ENCODE measurements at places on chromosomes 4 and X.

- no peak for DNase-seq
Measured at GRCh38 chr4:10532155-10532554, 74.9 kb upstream of the ZNF518B start.

GRCh38 chrX:25158635-25159034 lies 142.9 kb upstream of the ARX start:
- no peak for DNase-seq

DNA sequence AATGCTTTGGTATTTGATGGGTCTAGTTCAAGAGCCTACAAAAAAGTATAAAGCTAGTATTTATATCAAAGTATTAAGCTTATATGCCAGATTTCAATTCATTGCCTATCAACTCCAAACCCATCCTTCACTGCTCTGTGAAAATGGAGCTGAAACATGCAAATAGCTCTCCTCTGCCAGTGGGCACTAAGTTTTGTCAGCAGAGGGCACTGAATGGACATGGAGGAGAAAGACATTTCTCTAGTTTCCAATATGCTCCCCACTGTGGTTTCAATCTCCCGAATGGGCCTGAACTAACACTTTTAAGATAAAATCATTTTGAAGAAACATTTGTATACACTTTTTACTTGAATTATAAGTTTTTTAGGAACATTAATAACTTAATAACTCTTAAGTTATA lies 12.4 kb downstream of the PPID start:
- DNase-seq = no peak

- no peak for DNase-seq
Measured at GRCh38 chrX:3142259-3143042, 101.2 kb downstream of the ARSF start.

GRCh38 chr4:71616168-71616811 lies 167.6 kb downstream of the GC start:
- no peak for DNase-seq

DNA sequence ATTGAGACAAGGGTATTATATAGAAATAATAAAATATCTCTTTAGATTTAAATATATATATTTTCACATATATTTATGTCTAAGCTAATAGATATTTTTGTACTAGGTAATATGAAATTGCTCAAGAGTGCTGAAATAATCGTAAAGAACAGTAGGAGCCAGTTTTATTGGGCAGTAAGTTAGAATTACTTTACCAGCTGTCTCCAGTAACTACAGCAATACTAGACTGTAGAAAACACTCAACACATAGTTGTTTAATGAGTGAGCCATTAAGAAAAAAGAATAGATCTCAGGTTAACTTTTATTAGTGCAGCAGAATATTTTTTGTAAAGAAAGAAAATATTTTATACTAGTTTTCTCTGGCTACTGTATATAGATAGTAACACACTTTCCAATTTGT lies 715.2 kb downstream of the TRIML1 start:
- no peak for DNase-seq

- DNase-seq = no peak
Measured at GRCh38 chrX:47184486-47184885, 9.1 kb upstream of the UBA1 start.

DNA sequence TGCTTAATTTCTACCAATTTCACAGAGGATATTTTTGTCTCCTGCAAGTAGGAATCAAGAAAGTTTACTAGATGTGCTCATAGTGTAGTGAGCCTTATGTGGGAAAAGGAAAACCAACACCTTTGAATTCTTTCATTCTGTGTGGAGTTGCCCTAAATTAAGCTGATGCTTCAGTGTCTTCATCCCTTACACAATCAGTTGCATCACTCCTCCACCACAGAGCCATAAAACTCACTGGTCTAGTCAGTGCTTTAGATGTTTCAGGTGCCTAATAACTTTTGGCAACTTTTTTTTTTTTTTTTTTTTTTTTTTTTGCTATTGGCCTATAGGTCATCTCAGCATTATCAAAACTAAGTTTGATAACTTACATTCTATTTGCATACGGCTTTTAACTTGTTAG lies 41.5 kb downstream of the HHIP start:
- no peak for DNase-seq

DNA sequence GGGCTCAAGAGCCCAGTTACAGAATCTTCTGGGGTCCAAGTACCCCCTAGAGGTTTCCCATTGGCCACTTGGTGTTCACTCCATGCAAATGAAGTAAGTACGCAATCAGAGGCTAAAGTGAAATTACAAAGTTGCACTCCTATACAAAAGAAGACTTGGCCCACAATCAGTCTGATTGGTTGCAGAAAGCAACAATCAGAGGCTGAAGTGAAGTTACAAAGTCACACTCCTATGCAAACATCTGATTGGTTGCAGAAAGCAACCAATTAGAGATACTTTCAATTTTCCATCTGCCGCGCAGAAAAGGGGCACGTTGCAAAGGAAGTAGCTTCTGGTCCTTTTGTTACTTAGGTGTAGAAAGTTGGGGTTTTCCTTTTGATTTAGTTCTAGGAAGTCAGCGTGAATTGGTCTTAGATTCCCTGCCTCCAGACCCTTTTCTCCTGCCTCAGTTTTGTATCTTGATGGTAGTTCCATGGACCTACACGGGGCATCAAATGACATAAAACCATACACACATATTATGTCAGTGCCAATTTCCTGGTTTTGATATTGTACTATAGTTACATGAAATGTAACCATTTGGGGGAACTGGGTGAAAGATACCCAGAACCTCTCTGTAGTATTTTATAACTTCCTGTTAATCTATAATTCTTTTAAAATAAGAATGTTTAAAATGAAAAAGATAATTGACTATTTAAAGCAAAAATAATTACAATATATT lies 12.4 kb upstream of the PIN4 start:
- no peak for DNase-seq

DNA sequence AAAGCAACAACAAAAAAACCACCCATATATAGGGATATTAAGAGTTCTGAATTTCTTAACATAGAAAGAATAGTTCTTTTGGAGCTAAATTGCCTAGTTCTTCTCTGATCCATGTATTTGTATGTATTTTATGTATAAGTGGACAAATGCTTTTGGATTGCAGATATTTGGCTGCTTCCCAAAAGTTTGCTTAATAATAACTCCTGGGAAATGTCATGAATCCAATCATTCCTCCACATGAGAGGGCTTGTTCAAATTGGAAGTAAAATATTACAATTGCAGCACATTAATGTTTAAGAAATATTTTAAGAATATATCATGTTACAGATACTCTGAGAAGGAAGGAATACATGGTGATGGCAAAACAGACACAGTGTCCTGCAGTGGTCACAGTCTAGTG lies 71.5 kb upstream of the PAGE3 start:
- no peak for DNase-seq

DNA sequence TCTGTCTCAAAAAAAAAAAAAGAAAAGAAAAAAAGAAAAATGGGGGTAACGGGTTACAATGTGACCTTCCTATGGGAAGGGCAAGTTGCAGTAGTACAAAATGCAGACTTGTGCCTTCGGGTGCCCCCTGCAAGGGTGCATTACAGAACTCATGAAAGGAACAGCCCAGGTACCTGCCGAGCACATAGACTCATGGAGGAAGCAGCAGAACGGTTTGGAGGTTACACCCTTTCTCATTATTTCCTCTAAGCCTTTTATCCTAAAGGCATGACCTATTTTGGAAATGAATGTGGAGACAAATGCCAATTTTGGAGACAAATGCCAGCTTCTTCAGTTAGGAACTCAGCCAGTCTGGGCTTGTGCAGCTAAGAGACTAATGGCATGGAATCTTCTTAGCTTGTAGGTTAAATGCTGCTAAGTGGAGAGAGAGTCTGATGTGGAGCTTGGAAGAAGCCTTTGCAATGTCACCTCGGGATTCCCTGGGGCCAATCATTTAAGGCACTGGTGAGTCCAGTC lies 44.1 kb upstream of the PRKX start:
- no peak for DNase-seq

DNA sequence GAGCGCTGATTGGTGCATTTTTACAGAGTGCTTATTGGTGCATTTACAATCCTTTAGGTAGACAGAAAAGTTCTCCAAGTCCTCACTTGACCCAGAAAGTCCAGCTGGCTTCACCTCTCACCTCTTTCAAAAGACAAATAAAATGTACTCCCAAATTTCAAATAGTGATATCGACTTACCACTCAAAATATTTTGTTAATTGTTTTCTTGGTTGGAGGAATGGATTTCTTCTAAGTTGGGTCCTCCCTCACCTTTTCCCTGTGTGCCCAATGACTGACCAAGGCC lies 338.4 kb upstream of the KLF3 start:
- DNase-seq = no peak

DNA sequence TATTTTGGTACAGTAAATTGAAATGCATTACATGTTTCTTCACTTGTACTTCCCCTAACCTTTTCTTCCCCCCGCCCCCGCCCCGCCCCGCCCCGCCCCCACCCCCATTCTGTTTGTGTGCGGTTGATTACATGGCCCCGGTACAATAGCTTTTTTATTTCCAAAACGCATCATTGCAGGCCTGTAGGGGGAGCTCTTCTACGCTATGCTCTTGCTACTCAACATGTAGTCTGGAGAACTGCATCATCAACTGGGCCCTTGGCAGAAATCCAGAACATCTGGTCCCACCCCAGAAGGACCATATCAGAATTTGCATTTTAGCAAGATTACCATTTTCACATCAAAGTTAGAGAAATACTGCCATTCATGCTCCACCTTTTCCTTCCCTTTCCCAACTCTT lies 333.3 kb upstream of the DDX53 start:
- no peak for DNase-seq

- DNase-seq = no peak
Measured at GRCh38 chr4:151045907-151046306, 30.8 kb upstream of the LRBA start.

GRCh38 chr4:106039796-106040195 lies 144.5 kb downstream of the NPNT start:
- DNase-seq = no peak

GRCh38 chr4:78656968-78657445 lies 105.4 kb downstream of the ANXA3 start:
- no peak for DNase-seq

- DNase-seq = no peak
Measured at GRCh38 chrX:40177942-40178715, 80.4 kb upstream of the BCOR start.

- DNase-seq = no peak
Measured at GRCh38 chr4:25410820-25411529, 33.9 kb downstream of the ANAPC4 start.

- no peak for DNase-seq
Measured at GRCh38 chrX:34900691-34901090, 41.9 kb upstream of the FAM47B start.

GRCh38 chr4:168139336-168139735 lies 47.0 kb downstream of the ANXA10 start:
- no peak for DNase-seq

DNA sequence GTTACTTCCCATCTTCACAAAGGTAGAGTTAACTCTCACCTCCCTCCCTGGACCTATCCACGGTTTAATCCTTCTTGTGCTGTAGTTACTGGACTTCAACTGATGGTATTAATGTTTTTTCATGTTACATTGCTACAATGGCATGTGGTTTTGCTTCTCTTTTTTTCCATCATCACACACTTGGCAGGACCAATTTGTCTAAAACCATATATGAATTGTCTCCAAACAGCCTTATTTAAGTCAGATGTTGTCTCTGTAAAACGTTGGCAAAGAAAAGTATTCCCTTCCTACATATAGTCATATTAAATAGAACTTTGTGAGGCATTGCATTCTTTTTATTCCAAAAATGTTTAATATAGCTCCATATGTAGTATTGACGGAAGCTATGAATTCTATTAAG lies 15.5 kb downstream of the PRRG1 start:
- DNase-seq = no peak

DNA sequence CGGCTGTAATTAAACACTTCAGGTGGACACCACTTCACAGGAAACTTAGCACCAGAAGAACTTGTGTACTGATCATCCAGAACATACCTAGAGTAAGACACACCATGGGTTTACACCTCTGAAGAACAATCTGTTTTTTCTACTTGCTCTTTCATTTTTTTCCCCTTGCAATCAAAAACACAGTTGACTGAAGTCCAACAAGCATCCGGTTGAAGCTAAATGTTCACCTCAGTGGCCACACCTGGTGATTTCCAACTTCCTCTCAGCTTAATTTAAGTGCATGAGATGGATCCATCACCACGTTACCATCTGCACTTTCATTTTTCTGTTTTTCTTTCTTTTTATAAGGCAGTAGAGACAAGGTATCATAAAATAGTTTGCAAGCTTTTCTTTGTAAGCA lies 4.9 kb upstream of the TXK start:
- DNase-seq = no peak

- DNase-seq = no peak
Measured at GRCh38 chr4:184310171-184310567, 92.5 kb upstream of the ENPP6 start.

GRCh38 chr4:14169460-14169859 lies 541.9 kb upstream of the BOD1L1 start:
- DNase-seq = peak; percentile 8

DNA sequence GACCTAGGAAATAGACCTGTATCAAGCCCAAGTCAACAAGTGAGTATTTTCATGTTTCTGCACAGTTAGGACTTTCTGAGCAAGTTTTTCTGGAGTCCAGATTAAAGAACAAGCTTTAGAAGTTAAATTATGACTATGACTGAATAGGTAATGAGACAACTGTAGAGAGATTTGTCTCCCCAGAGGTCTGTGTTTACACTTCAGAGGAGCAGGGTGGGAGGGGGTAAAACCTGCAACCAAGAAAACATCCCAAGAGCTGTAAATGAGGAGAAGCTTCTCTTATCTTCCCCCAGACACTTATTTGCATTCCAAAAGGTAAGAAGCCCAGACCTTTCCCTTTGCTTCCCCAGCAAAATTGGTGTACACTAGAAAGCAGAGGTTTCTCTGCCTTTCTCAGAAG lies 22.1 kb upstream of the CEP135 start:
- no peak for DNase-seq

DNA sequence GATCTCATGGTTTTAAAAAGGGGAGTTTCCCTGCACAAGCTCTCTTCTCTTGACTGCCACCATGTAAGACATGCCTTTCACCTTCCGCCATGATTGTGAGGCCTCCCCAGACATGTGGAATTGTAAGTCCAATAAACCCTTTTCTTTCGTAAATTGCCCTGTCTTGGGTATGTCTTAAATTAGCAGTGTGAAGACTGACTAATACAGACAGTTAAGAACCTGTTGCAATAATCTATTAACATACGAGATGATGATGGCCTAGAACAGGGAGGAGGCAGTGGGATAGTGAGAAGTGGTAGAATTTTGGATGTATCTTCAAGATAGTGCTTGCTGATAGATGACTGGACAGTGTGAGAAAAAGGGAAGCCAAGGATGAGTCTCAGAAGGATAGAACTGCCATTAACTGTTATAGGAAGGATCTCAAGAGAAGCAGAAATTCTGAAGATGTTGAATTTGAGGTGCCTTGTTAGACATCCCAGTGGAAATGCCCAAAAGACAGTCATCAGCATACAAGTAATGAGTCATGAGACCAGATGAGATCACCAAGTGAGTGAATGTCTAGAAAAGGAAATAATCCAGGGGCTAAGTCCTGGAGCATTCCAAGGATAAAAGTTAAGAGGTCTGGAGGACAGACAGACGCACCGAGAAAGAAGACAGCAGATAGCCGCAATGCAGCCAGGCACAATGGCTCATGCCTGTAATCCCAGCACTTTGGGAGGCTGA lies 38.8 kb upstream of the UGDH start:
- DNase-seq = peak; percentile 59

- no peak for DNase-seq
Measured at GRCh38 chr4:110170861-110171260, 27.6 kb downstream of the ELOVL6 start.
